CD4-positive, alpha-beta T cell (primary cell): ENCODE measurements at places on chromosomes 1 and 21. TPM values are rescaled to one million over a fixed set of nuclear protein-coding genes. Genes with fewer than 3 reads are reported as not detected.

RGS8 gene
- not detected for total RNA-seq

SPRR2B gene
- total RNA-seq, result not detected

ZNF697 gene
- 0.05 TPM for total RNA-seq

DNA sequence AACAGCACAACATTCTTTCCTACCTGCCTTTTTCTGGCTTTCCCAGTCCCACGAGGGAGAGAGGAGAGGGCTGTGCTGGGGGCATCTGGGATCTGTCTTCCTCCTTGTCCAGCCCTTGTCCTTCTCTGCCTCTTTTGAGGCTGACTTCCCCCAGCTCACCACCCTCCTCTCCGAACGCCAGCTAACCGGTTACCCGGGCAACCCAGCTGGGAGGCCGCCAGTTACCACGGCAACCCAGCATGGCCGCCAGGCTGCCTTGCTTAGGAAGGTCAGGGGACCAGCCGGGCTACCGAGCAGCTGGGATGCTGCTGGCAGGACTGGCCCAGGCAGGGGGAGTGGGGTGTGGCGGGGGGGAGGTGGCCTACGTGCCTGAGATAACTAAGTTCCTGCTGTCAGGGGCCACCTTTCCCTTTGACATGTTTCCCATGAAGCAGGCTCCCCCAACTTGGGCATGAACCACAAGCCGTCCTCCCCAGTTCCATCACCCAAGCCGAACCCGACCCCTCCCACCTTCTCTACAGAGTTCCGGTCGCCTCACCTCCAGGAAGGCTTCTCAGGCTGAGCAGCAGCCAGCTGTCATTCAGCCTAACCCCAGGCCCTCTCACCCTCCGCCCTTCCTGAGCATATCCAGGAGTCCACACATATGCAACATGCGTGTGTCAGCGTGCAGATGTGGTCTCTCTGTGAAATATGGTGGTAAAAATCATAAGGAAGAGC, 8.7 kb downstream of the PLEKHA6 start:
- DNase-seq, result no peak

DNA sequence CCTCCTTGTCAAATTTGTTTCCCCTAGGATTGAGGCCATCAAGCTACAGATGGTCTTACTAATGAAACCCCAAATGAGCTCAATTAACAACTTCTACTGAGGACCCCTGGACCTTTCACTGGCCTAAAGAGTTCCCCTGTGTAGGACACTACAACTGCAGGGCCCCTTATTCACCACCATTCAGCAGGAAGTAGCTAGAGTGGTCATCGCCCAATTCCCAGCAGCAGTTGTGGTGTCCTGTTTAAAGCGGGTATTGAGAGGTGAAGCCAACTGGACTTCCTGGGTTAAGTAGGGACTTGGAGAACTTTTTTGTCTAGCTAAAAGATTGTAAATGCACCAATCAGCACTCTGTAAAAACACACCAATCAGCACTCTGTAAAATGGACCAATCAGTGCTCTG, 1466.9 kb downstream of the KCNT2 start:
- DNase-seq, result no peak

DNA sequence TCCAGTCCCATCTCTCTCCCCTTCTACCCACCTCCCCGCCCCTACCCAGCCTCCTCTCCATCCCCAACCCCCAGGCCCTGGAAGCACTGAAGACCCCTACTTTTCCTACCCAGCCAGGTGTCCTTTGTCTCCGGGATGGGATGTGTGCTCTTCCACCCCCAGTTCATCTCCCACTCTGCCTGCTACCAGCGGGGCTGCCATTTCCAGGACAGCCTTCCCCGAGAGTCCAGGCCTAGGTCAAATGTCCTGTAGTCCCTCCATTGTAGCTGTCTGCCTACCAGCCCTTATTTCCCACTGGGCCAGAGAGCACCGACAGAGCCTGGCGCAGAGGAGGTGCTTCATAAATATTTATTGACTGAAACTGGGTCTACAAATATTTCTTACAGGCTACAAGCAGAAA, 72.0 kb upstream of the TLR5 start:
- DNase-seq, result no peak

GRCh38 chr21:42067531-42068255, 3.4 kb upstream of the UMODL1 start:
- no peak for DNase-seq

GRCh38 chr1:222769181-222769580, 32.2 kb downstream of the FAM177B start:
- no peak for DNase-seq

DNA sequence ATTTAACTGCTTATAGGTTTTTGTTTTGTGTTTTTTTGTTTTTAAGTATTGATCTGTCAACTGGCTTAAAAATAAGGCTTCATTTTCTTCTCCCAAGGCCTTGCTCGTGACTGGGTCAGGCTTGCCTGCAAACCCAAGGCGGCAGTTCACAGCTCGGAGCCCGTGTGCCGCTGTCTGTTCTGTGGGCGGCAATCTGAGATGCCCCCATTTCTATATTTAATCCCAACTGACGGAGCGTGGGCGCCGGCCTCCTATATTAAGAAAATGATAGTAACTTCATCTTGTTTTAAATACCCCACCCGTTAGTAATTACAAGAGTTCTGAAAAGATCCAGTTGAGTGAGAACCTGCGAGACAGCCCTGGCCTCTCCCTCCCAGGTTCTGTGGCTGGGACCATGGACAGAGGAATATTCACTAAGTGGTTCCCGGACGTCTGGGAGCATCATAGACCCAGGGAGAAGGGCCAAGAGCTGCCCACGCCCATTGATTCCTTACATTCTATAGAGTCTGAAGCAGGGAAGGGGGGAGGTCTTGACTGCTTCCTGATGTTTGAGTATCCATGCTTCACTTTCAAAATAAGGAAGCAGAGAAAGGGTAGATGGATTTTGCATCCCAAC, 42.6 kb upstream of the GPR153 start:
- no peak for DNase-seq

DNA sequence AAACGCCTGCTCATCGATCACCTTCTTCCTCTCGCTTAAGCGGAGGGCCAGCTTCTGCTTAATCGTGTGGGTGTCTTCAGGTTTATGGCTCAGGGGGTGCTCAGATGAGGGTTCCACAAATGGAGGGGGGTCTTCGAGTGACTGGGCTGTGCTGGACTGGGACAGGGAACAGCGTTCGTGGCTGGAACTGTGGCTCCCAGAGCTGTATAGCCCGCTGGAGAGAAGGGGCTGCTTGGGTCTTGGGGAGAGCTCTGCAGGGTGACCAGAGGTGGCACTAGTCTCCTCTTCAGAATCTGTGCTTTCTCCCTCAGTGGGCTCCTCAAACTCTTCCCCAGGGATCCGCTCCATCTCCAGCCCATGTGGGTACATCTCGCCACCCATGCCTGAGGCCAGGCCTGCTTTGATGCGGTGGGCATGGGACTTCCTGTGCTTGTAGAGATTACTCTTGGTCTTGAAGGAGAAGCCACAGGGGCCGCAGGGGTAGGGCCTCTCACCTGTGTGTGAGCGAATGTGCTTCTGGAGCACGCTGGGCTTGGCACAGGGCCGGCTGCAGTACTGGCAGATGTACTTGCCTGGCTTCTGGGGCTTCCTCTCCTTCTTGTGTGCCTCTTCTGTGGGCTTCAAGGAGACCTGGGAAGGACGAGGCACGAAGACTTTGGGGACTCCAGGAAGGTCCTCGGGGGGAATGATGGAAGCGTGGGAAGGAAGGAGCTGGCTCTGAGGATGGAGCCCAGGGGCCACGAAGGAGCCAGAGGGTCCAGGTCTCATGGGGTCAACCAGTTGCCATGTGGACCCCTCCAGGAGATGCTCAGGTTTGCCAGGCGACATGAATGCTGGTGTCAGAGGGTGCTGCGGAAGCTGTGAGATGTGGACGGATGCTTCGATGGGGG, 99.4 kb upstream of the EDN2 start:
- no peak for DNase-seq

- no peak for DNase-seq
Measured at GRCh38 chr1:153488731-153489130, 28.3 kb upstream of the S100A7 start.

- no peak for DNase-seq
Measured at GRCh38 chr1:16430606-16431005, 6.6 kb downstream of the SPATA21 start.

GRCh38 chr1:227949954-227950734, 2.4 kb upstream of the WNT9A start:
- DNase-seq, result no peak
